M059J (cell line): ENCODE measurements at places on chromosomes 1 and 21.

DNA sequence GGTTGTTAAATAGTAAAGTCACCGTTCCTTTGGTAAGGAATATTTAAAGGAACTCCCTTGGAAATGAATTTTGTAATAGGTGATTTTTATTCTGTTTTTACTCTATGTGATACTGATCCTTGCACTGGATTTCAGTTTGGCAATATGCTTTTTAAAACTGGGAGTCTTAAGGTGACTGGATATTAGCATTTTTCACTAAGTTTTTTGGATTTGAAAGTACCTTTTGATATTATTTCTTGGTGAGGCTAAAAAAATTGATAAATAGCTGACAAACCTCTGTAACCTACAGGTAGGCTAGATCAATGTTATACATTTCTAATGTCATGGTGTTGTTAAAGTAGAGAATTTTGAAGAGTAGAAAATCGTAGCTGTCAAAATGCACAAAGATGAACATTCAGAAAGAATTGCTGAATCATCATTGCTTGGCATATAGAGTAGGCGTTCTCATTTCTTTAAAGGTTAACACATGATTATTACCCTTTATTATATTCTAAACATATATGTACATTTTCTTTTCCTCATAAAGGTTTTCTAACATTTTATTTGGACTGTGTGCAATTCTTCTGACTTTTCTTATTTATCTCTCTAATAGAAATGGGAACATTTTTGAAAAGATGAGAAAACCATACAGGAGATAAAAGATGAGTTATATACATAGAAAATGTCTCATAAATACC, 1.5 kb upstream of the DNAJB4 start:
- DNase-seq, result no peak

DNA sequence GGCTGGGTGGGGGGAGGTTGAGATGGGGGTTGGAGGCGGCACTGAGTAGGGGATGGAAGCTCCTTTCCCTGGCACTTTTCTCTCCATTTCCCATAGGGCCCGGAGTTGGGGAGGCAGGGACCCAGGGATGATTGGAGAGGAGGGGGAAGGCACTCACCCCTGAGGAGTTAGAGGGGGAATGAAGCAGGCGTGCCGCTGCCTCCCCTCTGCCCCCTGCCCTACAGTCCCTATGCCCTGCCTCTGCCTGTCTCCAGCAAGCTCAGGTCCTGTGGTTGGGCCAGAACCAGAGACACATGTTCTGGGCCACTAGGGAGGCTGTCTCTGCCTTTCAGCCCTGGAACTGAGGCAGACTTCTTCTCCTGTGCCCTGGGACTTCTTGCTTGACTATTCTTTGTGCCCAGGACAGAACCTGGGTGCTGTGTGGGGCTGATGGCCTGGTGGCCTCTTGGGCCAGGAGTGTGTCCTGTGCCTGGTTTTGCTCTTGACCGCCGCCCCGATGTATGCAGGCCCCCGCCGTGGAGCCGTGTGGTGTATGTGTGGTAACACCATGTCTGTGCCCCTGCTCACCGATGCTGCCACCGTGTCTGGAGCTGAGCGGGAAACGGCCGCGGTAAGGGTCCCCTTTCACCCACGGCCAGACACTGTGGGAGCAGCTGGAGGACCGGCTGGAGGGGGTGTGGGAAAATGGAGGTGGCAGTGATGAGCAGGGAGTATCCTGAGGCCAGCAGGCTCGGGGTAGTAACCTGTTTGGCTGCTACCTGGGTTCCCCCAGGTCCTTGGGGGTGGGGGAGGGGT, 1.4 kb downstream of the LYPLA2 start:
- no peak for DNase-seq

- DNase-seq, result no peak
These were observed 159.9 kb downstream of the LRRIQ3 start for GRCh38 chr1:74038042-74038441.

DNA sequence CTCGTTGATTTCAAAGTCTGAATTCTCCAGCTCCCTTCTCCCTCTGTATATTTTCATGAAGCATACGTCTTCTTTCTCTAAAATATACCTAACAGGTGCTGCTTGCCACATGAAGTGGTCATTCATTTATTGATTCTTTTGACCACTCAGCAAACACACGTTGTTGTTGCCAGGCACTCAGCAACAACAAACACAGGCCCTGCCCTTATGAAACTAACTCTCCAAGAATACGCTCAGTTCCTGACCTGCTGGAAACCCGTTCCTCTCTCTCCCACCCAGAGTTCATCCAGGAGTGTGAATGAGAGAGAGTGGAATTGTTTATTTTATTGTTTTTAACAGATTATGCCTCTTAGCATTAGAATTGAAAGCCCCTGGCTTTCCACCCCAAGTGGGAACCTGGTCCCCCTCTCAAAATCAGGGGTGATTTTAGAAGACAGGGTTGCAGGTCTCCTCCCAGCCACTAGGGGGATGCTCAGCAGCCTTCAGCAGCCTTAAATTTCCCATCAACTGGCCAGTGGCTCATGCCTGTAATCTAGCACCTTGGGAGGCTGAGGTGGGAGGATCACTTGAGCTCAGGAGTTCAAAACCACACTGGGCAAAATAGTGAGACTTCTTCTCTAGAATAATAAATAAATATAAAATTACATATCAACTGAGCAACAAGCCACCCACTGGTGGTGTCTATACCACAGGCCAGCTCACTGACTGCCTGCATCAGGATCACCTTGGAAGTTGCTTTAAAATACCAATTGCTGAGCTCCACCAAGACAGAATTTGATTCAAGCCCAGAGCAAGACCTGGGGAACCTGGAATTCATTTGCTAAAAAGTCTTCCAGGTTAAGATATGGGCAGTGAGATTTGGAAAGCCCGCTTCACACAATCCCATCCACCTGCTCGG, 181.0 kb upstream of the KLHDC7A start:
- DNase-seq, result peak; percentile 16

- DNase-seq, result peak; percentile 77
These were observed 12.0 kb upstream of the ADORA3 start for GRCh38 chr1:111515291-111516004.

DNA sequence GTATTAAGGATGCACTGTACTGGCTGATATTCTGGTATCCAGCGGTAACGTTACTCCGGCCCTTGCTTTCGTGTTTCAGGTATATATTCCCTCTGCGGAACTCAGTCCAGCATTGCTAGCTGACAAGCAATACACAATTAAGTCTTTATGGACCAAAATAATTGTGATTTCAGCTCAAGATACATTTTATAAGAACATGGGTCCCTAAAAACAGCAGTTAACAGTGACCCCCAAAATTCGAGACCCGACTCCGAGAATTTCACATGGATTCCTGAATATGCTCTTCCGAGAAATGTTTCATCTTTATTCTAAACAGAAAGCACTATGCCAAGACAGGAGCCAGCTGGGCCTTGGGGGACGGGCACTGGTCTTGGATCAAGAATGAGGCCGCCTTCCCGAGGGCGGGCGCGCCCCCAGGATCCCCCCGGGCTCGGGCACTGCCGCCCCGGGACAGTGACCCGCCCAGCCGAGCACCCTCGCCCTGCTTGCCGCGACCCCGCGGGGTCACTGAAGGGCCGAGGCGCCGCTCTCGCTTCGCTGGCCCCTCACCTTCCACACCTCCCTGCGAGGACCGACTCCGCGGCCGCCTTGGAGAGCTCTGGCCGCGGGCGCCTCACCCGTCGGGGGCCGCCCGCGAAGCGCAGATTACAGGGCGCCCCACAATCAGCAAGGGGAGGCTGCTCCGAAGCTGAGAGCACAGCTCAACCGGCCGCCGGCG, 610 bp downstream of the SCYL3 start:
- peak; percentile 34 for DNase-seq

DNA sequence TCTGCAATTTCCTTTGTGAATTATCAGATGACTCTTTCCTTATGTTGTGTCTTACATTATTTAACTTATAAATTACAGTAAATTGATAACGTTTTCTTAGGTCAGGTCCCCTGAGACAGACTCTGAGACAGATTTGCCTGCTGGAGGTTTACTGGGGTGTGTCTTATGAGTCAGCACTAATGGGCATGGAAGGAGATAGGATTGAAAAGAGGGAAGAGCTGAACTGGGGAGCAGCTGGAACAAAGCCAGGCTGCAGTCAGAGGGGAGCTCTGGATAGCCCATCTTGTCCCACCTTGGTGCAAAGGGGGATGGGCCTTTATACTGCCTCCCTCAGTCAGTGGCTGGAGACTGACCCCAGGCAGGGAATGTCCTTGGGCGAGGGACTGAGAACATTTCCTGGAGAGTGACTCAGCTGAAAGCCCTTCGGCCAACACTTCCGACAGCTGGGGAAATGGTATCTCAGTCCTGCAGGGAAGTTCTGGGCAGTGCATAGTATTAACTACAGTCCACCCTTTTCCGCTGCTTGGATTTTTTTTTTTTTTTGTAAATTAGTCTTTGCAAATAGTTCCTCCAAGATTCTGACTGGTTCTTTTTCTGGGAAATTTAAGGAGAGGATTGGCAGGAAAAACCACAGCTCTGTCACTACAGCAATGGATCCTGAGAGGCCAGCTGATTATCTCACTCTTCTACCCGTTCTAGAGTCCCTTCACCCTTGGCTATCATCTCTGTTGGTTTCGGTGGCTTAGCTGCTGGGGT, 39.1 kb upstream of the CDC42BPA start:
- peak; percentile 95 for DNase-seq

- DNase-seq, result peak; percentile 89
These were observed 1.4 kb downstream of the BCL10 start for GRCh38 chr1:85274969-85275453.

DNA sequence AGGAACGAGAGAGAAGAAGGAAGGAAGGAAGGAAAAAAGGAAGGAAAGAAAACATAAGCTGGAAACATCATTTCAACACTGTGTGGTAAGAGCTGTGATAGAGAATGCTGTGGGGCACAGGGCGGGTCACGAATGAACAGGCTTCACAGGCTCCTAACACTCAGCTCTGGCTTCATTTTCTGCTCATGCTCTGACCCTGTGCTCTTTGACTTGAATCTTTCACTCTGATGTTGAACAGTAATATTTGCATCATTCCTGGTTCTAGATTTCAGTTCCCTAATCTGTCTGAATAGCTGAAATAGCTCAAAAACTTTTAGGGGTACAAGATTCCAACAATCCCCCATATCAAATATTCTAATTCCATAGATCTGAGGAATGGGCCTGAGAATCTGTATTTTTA, 207.3 kb downstream of the LHX8 start:
- no peak for DNase-seq

DNA sequence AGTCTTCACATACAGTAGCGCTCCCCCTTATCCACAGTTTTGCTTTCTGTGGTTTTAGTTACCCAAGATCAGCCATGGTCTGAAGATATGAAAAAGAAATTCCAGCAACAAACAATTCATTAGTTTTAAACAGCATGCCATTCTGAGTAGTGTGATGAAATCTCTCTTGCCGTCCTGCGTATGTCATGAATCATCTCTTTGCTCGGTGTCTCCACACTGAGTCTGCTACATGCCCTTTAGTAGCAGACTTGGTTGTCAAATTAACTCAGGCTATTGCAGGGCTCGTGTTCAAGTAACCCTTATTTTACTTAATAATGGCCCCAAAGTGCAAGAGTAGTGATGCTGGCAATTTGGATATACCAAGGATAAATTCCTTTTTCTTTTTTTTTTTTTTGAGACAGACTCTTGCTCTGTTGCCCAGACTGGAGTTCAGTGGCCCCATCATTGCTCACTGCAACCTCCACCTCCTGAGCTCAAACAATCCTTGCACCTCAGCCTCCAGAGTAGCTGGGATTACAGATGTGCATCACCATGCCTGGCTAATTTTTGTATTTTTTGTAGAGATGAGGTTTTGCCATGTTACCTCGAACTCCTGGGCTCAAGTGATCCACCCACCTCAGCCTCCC, 22.6 kb downstream of the PHACTR4 start:
- DNase-seq, result peak; percentile 88

GRCh38 chr1:96971849-96972602, 250.4 kb downstream of the PTBP2 start:
- DNase-seq, result peak; percentile 34

- DNase-seq, result no peak
These were observed 3.5 kb downstream of the SYTL1 start for GRCh38 chr1:27345272-27345671.

- no peak for DNase-seq
These were observed 16.2 kb upstream of the EVA1B start for GRCh38 chr1:36339615-36340014.

- DNase-seq, result no peak
These were observed 23.1 kb upstream of the SCAF4 start for GRCh38 chr21:31755027-31755426.

DNA sequence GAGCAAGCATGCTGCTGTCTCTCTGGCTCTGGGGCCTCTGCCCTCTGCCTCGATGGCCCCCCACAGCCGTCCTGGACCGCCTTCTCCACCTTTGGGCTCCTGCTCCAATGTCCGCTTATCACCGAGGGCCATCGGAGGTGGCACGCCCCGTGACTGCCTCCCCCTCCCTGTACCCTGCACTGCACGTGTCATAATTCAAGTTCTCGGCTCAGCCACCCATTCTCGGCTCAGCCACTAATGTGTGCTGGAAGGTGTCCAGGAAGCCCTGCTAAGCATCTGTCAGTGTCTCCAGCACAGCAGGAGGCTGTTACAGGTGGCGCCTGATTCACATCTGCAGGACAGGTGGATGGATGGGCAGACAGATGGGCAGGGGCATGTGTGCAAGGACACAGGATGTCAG, 45.5 kb downstream of the TP73 start:
- DNase-seq, result no peak

- DNase-seq, result no peak
These were observed 241.1 kb upstream of the B3GALT2 start for GRCh38 chr1:193427524-193427923.

- peak; percentile 65 for DNase-seq
These were observed 64.0 kb downstream of the ADARB1 start for GRCh38 chr21:45138199-45139002.

DNA sequence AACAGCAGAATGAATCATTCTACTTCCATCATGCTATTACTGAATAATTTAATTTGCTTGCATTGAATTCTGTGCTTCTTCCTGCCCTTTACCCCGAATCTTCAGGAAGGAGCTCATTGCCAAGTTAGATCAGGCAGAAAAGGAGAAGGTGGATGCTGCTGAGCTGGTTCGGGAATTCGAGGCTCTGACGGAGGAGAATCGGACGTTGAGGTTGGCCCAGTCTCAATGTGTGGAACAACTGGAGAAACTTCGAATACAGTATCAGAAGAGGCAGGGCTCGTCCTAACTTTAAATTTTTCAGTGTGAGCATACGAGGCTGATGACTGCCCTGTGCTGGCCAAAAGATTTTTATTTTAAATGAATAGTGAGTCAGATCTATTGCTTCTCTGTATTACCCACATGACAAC, 44.2 kb downstream of the MAP3K7CL start:
- peak; percentile 44 for DNase-seq
